Activated CD8-positive, alpha-beta memory T cell treated with anti-CD3 and anti-CD28 coated beads for 4 hours (primary cell): ENCODE measurements at places on chromosomes 7 and 10.

GRCh38 chr7:82697897-82698296 is 254.3 kb upstream of the CACNA2D1 start:
- no peak for DNase-seq

DNA sequence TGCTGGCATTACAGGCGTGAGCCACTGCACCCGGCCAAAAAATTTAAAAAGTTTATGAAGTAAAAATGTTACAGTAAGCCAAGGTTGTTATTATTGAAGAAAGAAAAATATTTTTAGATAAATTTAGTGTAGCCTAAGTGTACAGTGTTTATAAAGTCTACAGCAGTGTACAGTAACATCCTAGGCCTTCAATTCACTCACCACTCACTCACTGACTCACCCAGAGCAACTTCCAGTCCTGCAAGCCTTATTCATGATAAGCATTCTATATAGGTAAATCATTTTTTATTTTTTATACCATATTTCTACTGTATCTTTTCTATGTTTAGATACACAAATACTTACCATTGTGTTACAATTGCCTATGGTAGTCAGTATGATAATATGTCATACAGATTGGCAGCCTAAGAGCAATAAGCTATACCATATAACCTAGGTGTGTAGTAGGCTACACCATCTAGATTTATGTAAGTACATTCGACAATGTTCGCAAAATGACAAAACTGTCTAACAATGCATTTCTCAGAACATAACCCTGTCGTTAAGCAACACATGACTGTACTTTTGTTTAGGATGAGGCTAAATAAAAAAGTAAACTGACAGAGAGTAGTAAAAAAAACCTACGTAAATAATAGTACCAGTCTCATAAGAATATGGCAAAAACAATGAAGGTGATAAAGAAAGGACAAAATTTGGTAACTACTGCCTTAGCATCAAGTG is 77.8 kb upstream of the FAM133B start:
- no peak for DNase-seq

DNA sequence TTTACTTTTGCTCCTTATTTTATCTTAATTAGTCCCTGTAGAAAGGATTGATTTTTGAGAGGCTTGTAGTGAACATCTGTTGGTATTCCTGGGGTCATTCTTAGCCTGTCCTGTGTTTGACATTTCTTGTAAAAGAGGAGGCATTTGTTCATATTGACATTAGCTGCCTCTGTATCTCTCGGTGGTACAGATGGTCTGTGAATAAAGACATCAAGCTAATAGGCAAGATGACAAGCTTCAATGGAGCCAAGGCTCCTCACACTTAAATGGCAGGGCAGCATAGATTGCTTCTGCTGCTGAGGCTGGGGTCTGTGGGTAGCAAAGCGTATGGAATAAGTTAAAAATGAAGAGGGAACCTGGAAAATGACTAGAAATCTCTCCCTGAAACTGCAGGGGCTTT is 687.6 kb downstream of the LRMDA start:
- DNase-seq, result no peak

- peak; percentile 23 for DNase-seq
These were observed 22.7 kb upstream of the AGFG2 start for GRCh38 chr7:100516135-100516812.

- no peak for DNase-seq
These were observed 553.0 kb downstream of the KCNMA1 start for GRCh38 chr10:77084431-77085144.

GRCh38 chr10:111347386-111348013 is 270.7 kb downstream of the ADRA2A start:
- DNase-seq, result no peak

DNA sequence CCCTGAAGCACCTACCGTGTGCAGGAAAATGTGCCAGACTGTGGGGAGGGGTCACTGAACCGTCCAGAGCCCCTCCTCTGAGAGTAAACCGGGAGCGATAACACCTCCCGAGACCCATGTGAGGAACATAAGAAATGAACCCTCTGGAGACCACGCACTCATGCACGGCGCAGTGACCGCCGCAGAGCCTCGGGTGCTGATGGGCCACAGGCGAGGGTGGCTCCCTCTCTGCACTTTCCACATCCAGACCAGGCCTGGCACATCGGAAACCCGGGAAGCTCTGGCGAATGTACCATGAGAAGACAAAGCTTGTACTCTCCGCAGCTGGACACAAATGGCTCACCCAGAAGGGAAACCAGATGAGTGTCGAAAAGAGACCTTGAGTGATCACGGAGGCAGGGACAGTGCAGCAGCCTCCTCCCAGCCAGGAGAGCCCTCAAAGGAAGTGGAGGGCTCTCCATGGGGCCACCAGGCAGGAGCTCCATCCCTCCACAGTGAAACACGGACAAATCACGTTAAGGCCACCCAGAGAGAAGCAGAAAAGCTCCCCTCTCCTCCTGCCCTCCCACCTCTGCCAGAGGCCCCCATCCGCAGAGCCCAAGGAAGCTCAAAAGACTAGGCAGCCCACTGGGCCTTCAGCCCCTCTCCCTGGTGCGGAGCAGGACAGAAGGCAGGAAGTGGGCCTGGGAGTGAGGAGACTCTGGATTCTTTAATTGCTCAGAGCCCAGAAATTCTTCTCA is 178.1 kb upstream of the PPP2R2D start:
- DNase-seq, result no peak

- DNase-seq, result no peak
These were observed 62.1 kb upstream of the CFAP46 start for GRCh38 chr10:133004478-133004877.

GRCh38 chr10:111968647-111969046 is 214.9 kb downstream of the GPAM start:
- no peak for DNase-seq
